SK-N-SH (cell line): ENCODE measurements at places on chromosomes 12 and 14. TPM values are rescaled to one million over a fixed set of nuclear protein-coding genes. Genes with fewer than 3 reads are reported as not detected.

GRCh38 chr12:80420075-80420474 lies 24.0 kb upstream of the PTPRQ start:
- H3K36me3 ChIP-seq = no peaks in the 10 kb centered on the region
- no peaks in the 10 kb centered on the region for H3K4me1 ChIP-seq
- H3K4me3 ChIP-seq = no peak overlapping the region
- H3K27ac ChIP-seq = no peak overlapping the region

GRCh38 chr14:67192366-67192765 lies 3.1 kb downstream of the GARIN2 start:
- H3K27ac ChIP-seq = no peak overlapping the region
- no peak for DNase-seq
- no peaks in the 10 kb centered on the region for H3K4me1 ChIP-seq
- H3K27me3 ChIP-seq = no peaks in the 10 kb centered on the region

- H3K4me3 ChIP-seq = no peak overlapping the region
- H3K4me1 ChIP-seq = peaks cover 4% of the 10 kb centered on the region; the same call in 1 of the 2 replicates
- no peaks in the 10 kb centered on the region for H3K36me3 ChIP-seq
- no peak for DNase-seq
Measured at GRCh38 chr14:75274899-75275569, 3.6 kb upstream of the FOS start.

DNA sequence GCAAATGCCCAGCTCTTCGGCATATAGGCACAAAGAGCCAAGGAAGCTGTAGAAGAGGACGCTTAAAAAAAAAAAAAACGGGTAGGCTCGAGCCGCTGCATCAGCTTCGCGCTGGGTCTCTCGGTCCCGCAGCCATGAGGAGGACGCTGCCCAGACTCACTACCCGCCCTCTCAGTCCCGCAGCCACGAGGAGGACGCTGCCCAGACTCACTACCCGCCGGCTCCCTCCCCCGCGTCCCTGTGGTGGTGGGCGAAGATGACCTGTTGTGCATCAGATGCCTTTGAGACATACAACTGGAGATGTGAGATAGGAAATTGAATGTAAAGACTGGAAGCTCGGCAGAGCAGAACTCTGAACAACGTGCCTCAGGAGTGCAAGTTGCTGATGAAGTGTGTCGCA lies 11.4 kb upstream of the SPSB2 start:
- H3K36me3 ChIP-seq = peaks cover 5% of the 10 kb centered on the region; the same call in 1 of the 2 replicates
- no peak overlapping the region for H3K4me3 ChIP-seq

DNA sequence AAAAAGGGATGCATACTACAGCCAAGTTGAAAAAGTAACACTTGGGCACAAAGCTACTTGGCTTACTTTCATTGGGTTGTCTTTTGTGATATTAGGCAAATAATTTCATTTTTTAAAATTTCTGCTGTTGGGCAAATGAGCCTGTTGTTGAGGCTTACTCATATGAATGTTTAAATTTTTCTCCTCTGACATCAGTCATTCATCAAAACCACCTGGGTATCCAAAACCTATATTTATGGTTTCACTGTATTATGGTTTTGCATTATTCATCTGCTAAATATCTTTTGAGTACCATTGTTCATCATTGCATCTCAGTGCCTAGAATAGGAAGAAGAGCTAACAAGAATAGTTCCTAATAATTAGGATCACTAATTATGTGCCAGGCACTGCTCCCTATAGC lies 28.1 kb downstream of the DYRK2 start:
- H3K4me1 ChIP-seq = no peaks in the 10 kb centered on the region; the same call in none of the 2 replicates
- no peak overlapping the region for H3K4me3 ChIP-seq
- DNase-seq = no peak
- no peaks in the 10 kb centered on the region for H3K36me3 ChIP-seq
- H3K27me3 ChIP-seq = no peaks in the 10 kb centered on the region

- H3K27me3 ChIP-seq = no peaks in the 10 kb centered on the region
- H3K4me1 ChIP-seq = no peaks in the 10 kb centered on the region
- H3K4me3 ChIP-seq = no peak overlapping the region
Measured at GRCh38 chr14:37834275-37834674, 238.8 kb downstream of the TTC6 start.

- peak overlapping the region; percentile 83; the same call in 1 of the 2 replicates for H3K27ac ChIP-seq
- no peaks in the 10 kb centered on the region for H3K36me3 ChIP-seq
- no peak for DNase-seq
Measured at GRCh38 chr12:26808766-26809476, 24.1 kb downstream of the ITPR2 start.

GRCh38 chr12:99135376-99135775 lies 490.3 kb downstream of the APAF1 start:
- H3K4me1 ChIP-seq = peaks cover 6% of the 10 kb centered on the region; the same call in 1 of the 2 replicates
- DNase-seq = no peak
- no peaks in the 10 kb centered on the region for H3K27me3 ChIP-seq
- H3K4me3 ChIP-seq = no peak overlapping the region
- H3K27ac ChIP-seq = no peak overlapping the region

DNA sequence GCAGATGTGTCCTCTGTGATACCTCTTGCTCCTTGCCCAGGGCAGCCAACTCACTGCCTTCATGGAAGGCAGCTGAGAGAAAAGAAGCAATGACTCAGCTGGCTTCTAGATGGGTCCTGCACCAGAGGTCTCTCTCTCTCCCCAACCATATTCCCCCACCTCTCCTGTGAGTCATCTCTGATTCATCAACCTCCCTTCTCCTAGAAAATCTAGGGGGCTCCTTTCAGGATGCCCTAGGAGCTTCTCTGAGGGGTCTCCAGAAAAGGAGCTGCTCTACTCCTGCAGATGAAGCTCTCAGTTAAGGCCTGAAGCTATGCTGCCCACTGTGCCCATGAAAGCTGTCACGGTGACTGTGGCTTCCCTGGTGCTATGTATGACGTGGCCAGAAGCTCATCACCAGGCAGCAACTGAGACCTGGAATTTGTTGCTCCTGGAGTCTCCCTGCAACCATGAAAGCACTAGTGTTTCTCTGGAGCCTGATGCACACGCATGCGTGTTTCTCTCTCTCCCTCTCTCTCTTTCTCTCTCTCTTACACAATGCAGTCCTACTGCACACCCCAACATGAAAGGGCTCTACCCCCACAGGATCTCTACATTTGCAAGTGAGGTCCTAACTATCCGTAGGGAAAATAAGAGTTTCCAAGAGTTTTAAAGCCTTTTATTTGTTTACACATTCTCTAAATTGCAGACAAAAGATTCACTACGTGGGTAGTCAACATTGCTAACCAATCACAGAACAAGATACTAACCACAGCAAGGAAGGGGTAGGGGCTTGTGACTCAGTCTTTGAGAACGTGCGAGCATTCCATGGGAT lies 285.3 kb downstream of the DPF3 start:
- peaks cover 16% of the 10 kb centered on the region for H3K4me1 ChIP-seq
- DNase-seq = no peak

GRCh38 chr12:96078231-96079135 lies 43.1 kb upstream of the LTA4H start:
- H3K36me3 ChIP-seq = no peaks in the 10 kb centered on the region
- no peak overlapping the region for H3K4me3 ChIP-seq
- H3K27ac ChIP-seq = no peak overlapping the region
- no peaks in the 10 kb centered on the region; the same call in 1 of the 2 replicates for H3K27me3 ChIP-seq
- DNase-seq = no peak
- H3K4me1 ChIP-seq = no peaks in the 10 kb centered on the region; the same call in 1 of the 2 replicates

DNA sequence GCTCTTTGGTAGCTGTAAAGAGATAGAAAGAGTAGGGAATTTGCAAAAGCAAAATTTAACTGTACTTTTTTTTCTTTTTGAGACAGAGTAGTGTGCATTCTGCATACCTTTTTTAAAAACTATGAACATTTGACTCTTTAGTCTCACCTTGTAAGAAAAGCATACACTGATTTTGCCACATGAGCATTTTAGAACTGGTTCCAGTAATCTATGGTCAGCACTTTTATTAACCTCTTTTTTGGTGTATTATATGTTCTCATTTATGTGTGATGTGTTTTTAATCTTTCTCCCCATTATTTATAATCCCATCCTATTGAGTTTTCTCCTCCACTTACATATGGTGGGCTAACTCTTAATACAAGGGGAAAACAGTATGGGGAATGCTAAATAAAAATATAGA lies 1111.4 kb downstream of the FLRT2 start:
- H3K27me3 ChIP-seq = no peaks in the 10 kb centered on the region
- H3K36me3 ChIP-seq = no peaks in the 10 kb centered on the region
- DNase-seq = no peak

GRCh38 chr14:101873991-101874390 lies 90.4 kb upstream of the DYNC1H1 start:
- DNase-seq = no peak
- H3K27ac ChIP-seq = no peak overlapping the region
- no peaks in the 10 kb centered on the region for H3K36me3 ChIP-seq
- no peak overlapping the region for H3K4me3 ChIP-seq

GRCh38 chr12:125944446-125944845 lies 879.2 kb downstream of the AACS start:
- no peak overlapping the region for H3K27ac ChIP-seq
- H3K4me3 ChIP-seq = no peak overlapping the region
- H3K36me3 ChIP-seq = no peaks in the 10 kb centered on the region

DNA sequence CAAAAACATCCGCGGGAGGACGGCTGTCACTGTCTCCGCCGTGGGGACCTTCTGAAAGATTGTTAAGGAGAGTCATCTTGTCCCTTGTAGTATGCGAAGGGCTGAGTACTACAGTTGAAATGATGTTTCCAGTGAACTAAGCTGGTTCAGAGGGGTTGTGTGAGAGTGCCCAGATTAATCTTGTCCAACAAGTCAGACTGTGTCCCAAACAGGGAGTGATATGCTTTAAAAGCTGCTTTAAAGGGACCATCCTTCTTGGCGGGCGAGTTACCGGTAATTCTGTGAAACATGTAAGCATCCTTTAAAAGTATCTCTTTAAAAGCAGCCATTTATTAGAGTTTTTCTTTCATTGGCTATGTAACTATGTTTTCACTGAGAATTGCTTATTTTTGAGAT lies 1.1 kb downstream of the WDR20 start:
- peaks cover 3% of the 10 kb centered on the region; the same call in 1 of the 2 replicates for H3K4me1 ChIP-seq
- peak overlapping the region; percentile 75; the same call in 1 of the 2 replicates for H3K27ac ChIP-seq
- H3K36me3 ChIP-seq = peaks cover 13% of the 10 kb centered on the region
- peak overlapping the region; percentile 98 for H3K4me3 ChIP-seq
- DNase-seq = no peak
- no peaks in the 10 kb centered on the region for H3K27me3 ChIP-seq

DNA sequence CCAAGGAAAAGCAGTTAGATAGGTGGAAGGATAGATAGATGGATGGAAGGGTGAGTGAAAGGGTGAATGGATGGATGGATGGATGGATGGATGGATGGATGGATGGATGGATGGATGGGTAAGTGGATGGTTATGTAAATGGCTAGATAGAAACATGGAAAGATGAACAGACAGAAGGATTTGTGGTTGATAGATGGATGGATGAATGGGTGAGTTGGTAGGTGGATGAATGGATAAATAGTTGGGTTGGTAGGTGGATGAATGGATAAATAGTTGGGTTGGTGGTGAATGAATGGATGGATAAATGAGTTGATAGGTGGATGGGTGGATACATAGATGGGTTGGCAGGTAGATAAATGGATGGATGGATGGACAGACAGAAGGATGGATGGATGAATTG lies 30.3 kb upstream of the FAM222A start:
- H3K27ac ChIP-seq = no peak overlapping the region
- no peaks in the 10 kb centered on the region for H3K4me1 ChIP-seq
- H3K4me3 ChIP-seq = no peak overlapping the region
- no peaks in the 10 kb centered on the region for H3K36me3 ChIP-seq

DNA sequence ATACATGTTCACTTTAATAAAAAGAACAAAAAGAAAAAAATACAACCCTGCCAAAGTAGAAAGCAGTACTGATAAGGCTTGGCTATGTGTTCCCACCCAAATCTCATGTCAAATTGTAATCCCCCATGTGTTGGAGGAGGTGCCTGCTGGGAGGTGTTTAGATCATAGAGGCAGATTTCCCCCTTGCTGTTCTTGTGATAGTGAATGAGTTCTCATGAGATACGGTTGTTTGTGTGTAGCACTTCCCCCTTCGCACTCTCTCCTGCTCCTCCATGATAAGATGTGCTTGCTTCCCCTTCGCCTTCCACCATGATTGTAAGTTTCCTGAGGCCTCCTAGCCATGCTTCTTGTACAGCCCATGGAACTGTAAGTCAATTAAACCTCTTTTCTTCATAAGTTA lies 59.9 kb downstream of the USP15 start:
- H3K4me1 ChIP-seq = no peaks in the 10 kb centered on the region
- no peaks in the 10 kb centered on the region for H3K27me3 ChIP-seq
- no peak for DNase-seq
- no peak overlapping the region for H3K27ac ChIP-seq

GRCh38 chr14:86243158-86243557 lies 713.2 kb downstream of the FLRT2 start:
- no peaks in the 10 kb centered on the region for H3K4me1 ChIP-seq
- H3K36me3 ChIP-seq = no peaks in the 10 kb centered on the region
- no peak for DNase-seq
- H3K4me3 ChIP-seq = no peak overlapping the region

DNA sequence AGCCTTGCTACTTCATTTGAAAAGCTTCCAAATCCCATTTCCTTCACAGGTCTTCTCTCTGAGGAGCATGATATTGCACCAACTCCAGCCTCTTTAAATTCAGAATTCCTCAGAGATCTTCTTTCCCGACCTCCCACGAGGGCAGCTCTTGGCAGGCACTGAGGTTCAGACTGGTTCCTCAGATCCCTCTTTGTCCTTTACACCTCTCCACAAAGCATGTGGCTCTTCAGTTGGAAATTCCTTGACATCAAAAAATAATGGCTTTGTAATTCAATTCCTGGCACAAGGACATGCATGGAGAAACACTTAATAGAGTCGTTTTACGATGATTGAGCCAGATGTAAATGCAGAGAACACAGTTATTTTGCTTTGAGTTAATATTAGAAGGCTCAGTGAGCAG lies 63.2 kb upstream of the TMX1 start:
- H3K4me3 ChIP-seq = no peak overlapping the region
- no peak for DNase-seq
- H3K27me3 ChIP-seq = no peaks in the 10 kb centered on the region
- H3K27ac ChIP-seq = no peak overlapping the region
- no peaks in the 10 kb centered on the region for H3K36me3 ChIP-seq
- H3K4me1 ChIP-seq = no peaks in the 10 kb centered on the region

The RARG gene
- 35.0 and 36.6 TPM in 2 replicates for polyA plus RNA-seq

The PUS7L gene
- 1.8 and 2.6 TPM in 2 replicates for polyA plus RNA-seq

The CCDC197 gene
- not detected in 2 replicates for polyA plus RNA-seq

The LBHD2 gene
- not detected in 2 replicates for polyA plus RNA-seq

The HSPA2 gene
- 13.9 and 20.8 TPM in 2 replicates for polyA plus RNA-seq

The KRT72 gene
- not detected in 2 replicates for polyA plus RNA-seq

The SCNN1A gene
- polyA plus RNA-seq = 0.71 and 1.6 TPM in 2 replicates

The ANKRD33 gene
- polyA plus RNA-seq = not detected in 2 replicates

The PCED1B gene
- 0.08 and 0.21 TPM in 2 replicates for polyA plus RNA-seq

The HOXC13 gene
- not detected in 2 replicates for polyA plus RNA-seq

The DCN gene
- polyA plus RNA-seq = 5.5 and 8.9 TPM in 2 replicates
